ENCODE measurements at places on chromosomes 5 and 9. TPM values are rescaled to one million over a fixed set of nuclear protein-coding genes. Genes with fewer than 3 reads are reported as not detected.

Gene SPATA31A7
- total RNA-seq: not detected

Gene CNTFR
- total RNA-seq: 64.4 TPM

Gene MYOZ3
- total RNA-seq: 1.3 TPM

Gene SMIM33
- total RNA-seq: 0.42 TPM

Gene TAF11L10
- total RNA-seq: 2.8 TPM

Gene TMC1
- total RNA-seq: 0.21 TPM

Gene ARL14EPL
- 0.49 TPM for total RNA-seq

Gene CDX1
- 0.36 TPM for total RNA-seq

Gene UBAC1
- total RNA-seq: 26.9 TPM

Gene FCN2
- total RNA-seq: not detected

Gene TYRP1
- not detected for total RNA-seq

All from motor neuron (in vitro differentiated cells).